ENCODE measurements at places on chromosomes 1 and 21.

GRCh38 chr1:166479052-166479631 lies 312.3 kb upstream of the FAM78B start:
- DNase-seq = peak; percentile 25

DNA sequence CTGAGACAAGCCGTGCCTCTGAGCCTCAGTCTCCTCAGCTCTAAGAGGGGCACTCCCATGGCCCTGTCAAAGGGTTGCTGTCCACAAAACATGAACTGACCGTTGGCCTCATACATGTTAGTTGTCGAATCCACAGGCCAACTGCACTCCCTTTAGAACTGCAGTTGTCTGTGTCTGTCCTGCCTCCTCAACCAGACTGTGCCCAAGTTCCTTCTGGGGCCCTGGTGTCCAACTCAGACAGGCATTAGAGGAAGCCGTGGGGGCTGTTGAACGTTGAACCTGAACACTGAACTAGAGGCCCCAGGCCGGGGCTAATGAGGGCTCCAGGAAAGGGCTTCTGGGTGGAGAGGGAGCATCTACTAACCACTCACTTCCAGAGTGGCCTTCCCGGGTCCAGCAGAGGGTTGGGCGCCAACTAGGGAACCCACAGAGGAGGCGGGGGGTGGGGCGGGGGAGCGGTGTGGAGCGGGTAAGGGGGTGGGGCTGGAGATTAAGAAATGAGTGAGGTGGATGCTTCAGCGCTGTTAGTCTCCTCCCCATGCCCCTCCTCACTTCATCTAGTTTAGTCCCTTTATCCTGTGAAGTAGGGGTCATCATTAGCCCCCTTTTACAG lies at the start of gene RAB42:
Gene RAB42, plus strand, starts transcription at position 558 of the 613 bp plus-strand sequence. CDS start 247 bp downstream, outside the sequence.
- DNase-seq = no peak

GRCh38 chr1:185400052-185400451 lies 83.0 kb upstream of the IVNS1ABP start:
- no peak for DNase-seq

DNA sequence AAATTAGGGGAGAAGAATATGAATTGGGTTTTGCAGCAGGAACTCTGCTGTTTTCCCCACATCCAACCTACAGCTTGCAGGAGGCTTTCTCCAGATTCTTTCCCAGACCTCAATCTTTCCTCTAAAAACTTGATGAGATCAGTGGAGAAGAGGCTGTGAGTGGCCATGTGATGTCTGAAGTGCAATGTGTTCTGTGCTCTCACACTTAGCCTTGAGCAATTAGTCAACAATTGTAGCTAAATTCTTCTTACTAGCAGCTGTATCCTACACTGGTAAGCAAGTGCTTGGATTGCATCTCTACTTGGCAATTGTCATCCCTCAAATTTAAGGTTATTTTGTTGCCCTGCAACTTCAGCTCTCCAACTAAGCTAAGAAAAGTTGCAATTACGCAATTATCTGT lies 807.3 kb upstream of the RGS18 start:
- no peak for DNase-seq

DNA sequence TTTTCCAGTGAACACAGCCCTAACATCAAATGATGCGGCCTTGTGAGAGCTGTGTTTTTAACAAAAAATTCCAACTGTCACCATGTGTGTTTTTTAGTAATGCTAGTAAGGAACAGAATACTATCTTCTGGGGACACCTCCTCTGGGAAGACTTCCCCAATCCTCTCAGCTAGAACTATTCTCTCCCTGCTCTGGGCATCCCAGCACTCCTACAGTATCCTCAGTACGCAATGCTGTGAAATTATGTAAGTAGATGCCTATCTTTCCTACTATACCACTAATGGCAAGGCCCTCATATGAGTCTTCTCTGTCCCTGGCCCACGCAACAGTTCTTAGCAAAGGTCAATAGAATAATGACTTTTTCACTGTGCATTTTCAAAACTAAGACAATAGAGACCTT lies 19.5 kb upstream of the TTC39A start:
- DNase-seq = no peak

GRCh38 chr1:116737855-116738321 lies 16.3 kb upstream of the CD2 start:
- no peak for DNase-seq

DNA sequence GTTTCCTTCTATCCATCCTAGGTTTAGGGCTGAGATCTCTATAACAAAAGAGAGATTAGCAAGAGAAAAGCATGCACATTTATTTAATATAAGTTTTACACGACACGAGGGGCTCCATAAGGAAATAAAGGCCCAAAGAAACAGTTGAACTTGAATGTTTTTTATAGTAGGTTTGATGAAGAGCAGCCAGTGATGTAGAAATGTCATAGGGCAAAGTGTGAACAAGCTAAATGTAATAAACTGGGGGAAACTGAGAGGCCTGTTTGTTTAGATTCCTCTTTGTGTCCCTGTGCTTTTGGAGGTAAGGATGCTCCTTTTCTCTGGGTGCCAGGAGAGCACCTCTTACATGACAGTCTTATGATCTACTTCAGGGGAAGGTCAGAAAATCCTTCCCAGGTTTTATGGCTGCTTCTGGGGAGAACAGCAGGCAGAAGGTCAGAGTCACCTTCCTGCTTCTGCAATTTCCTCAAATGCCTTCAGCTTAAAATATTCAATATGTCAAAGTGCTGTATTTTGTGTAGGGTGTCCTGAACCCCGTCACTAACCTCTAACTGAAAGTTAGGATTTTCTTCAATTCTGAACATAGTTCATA lies 9.5 kb upstream of the HORMAD1 start:
- no peak for DNase-seq

DNA sequence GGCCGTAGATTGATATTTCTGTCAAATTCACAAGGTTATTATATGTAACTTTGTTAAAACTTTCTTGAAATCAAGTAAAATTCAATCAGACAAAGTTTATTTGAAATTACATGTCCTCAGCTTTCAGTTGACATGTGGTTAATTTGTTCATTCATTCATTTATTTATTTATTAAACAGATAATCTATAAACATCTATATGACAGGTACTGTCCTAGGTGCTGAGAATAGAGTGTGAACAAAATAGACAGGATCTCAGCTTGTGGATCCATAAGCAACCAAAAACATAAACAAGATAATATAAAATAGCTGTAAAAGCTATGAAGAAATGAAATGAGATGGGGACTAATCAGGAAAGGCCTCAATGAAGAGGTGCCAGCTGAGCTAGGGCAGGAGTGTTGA lies 72.0 kb downstream of the LRRC8D start:
- no peak for DNase-seq

GRCh38 chr1:11397151-11397901 lies 81.6 kb upstream of the DISP3 start:
- no peak for DNase-seq

- no peak for DNase-seq
These were observed 21.5 kb downstream of the RAP1GAP start for GRCh38 chr1:21647431-21648351.

- DNase-seq = no peak
These were observed 171.5 kb upstream of the IRF2BP2 start for GRCh38 chr1:234781241-234782065.

GRCh38 chr1:87650306-87650705 lies 321.6 kb downstream of the LMO4 start:
- DNase-seq = no peak

- no peak for DNase-seq
These were observed 281.1 kb downstream of the MRPL39 start for GRCh38 chr21:25326181-25326580.

DNA sequence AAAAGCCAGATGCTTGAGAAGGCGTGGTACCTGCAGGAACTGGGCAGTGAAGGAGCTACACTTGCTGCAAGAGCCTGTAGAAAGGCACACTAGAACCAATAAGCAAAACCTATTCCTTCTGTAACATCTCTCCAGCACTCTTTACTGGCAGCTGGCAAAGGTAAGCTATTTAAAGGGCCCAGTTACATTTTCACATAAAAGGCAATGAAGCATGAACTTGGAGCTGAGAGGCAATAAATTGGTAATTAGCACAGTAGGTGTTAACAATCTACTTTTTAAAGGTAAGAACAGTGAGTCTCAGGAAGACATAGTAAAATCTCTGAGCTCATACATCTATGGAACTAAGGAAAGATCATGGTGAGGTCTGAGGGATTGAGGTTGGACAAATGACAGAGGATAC lies 167.1 kb upstream of the OLFM3 start:
- no peak for DNase-seq

GRCh38 chr1:7313826-7314225 lies 457.3 kb upstream of the VAMP3 start:
- DNase-seq = no peak

DNA sequence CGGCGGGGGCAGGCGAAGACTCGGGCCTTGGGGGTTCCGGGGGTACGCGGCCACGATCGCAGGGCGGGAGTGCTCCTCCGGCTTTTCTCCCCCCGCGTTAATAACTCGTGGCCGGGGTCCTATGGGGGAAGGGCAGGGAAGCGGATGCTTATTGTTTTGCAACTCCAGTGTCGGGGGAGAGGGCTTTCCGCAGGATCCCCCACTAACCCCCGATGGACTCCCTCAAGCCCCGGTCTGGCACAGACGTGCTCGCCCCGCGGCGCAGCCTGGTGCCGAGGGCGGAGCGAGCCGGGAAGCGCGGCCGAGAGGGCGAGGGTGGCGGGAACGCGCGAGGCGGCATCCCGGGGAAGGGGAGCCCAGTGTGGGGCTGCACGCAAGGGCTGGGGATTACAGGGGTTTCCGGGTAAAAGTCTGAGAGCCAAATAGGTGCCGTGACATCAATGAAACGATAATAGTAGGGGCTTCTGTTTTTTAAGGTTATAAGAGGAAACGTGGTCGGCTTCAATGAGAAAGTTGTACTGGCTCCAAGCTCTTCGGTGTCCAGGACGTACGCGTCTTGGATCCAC lies 772 bp downstream of the UCK2 start:
- peak; percentile 30 for DNase-seq

- no peak for DNase-seq
These were observed at the start of gene TFF1 for GRCh38 chr21:42366292-42367010. Gene TFF1 (minus strand): TSS chr21:42366535. CDS start chr21:42366495, 40 bp downstream.

DNA sequence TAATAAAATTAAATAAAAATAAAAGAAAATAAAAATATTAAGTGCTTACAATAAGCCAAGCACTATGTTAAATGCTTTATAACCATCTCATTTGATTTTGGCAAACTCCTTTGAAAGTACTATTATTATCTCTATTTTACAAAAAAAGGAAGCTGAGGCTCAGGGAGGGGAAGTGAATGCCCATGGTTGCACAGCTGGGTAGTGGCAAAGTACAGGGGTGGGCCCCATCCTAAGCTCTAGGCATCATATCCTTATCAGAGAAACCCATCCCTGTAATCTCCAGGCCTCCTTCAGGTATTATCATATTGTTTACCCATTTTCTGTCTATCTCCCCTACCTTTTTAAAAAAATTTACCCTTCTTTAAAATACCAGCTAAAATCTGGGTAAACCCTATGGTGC lies 2.3 kb upstream of the MED18 start:
- no peak for DNase-seq

DNA sequence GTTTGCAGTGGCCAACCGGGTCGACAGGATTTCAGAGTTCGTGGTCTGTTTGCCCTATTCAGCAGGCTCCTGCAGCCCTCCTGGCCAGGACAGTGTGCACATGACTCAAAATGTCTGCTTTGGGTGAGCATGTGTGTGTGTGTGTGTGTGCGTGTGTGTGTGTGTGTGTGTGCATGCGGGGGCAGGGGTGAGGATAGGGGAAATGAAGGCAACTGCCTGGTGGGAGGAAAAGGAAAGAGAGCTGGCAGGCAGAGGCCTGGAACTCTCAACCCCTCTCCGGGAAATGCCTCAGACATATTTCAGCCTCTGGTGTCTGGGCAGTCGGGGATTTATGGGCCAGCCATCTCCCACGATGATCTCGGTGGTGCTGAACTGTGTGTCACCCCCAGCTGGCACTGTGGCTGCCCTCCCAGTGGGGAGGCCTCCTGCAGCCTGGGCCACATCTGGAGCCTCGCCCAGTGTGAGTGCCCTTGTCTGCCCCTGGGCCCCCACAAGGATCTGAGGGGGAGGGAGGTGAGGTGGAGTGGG lies 15.2 kb downstream of the CDCP2 start:
- no peak for DNase-seq

DNA sequence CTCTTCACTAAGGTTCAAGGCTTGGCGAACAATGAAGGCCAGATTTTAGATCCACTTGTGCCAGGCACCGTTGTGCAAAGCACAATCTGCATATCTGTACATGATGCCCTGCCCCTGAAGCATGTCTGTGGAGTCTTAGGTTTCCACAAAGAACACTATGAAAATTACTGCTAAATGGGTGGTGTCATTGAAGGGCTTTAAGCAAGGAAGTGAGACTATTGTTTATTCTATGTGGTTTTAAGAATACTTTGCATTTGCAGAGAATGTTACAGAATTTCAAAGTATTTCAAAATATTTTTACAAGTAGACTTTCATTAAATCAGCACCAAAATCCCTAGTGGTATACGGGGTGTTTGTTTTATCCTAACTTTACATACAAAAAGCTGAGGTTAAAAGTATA lies 8.8 kb downstream of the TSEN15 start:
- DNase-seq = no peak

- DNase-seq = no peak
These were observed 13.3 kb upstream of the GNG12 start for GRCh38 chr1:67846538-67846937.

DNA sequence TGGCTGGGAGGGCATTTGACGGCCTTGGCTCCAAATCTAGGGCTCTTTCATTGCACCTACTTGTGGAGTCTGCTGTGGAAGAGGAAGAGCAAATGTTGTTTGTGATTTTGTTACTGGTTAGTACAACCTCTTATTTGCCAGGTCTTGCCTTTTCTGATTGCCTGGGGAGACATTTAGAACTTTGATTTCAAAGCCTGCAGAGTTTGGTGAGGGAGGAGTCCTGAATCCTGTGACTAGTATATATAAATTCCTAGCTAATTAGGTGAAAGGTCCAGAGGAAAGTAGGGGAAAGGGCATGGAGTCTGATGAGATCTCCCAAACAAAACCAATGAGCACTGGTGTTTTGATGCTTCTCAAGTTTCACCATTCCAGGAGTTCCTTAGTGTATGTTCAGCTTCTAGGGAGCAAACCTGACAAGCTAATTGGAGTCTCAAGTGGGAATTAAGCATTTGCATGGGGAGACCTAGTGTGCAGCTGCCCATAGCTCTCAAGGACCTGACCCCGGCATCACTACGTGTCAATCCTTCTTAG lies 5.1 kb upstream of the HMGCS2 start:
- no peak for DNase-seq

GRCh38 chr1:116569776-116570357 lies 959 bp downstream of the CD58 start:
- DNase-seq = no peak

GRCh38 chr1:213446496-213446895 lies 395.5 kb downstream of the RPS6KC1 start:
- DNase-seq = no peak

GRCh38 chr1:153353226-153353947 lies 4.3 kb upstream of the S100A9 start:
- DNase-seq = no peak

DNA sequence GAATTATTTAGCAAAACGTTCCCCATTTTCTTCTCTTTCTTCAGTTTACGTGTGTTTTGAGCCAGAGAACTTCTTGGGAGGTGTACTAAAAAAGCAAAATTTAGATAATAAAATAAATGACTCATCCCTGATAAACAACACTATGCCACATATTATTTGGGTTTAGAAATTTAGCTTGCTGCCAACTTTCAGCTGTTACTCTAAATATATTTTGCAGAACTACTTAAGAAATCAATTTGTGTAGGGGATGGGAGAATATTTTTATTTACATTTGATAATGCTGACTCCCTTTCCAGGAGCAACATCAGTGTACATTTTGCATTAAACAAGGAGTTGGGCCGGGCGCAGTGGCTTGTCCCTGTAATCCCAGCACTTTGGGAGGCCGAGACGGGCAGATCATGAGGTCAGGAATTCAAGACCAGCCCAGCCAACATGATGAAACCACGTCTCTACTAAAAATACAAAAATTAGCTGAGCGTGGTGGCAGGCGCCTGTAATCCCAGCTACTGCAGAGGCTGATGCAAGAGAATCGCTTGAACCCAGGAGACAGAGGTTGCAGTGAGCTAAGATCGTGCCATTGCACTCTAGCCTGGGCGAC lies 151.4 kb upstream of the ZRANB2 start:
- DNase-seq = no peak
